ENCODE measurements at places on chromosomes 6 and 20.

GRCh38 chr6:73200735-73201134 lies 24.6 kb downstream of the KHDC1L start:
- DNase-seq: no peak

DNA sequence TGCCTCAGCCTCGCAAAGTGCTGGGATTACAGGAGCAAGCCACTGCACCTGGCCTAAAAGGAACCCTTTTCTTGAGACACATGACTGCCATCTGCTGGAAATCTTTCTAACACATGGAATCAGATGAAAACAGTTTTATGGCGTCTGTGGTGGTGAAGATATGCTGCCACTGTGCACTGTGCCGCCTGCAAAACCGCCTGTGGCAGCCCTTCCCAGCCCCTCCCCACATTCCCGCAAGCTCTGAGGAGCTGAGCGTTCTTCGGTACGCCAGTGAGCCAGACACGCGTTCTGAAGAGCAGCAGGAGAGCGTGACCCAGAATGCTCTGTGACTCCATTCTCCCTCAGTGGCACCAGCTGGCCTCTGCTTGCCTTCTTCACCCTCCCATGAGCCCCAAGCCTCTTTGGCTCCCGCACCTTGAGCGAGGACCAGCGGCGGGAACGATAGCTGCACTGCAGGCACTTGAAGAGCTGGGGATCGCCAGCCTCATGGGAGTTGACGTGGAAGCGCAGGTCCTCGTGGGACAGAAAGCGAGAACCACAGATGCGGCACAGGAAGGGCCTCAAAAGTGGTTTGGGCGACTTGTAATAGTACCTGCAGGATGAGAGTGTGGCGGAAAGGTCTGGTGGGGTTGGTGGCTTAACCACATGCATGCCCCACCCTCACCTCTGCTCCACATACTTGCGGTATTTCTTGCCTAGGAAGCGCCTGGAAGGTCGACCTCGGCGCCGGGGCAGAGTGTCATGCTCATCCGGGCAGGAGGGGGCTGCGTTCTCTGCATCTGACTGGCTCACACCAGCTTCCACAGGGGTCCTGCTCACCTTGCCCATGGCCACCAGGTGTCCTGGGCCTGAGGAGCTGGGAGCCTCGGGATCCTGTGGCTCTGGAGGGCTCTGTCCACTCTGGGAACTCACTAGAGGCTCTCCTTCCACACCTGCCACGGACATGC lies 8.7 kb downstream of the ZNF335 start:
- no peak for DNase-seq

DNA sequence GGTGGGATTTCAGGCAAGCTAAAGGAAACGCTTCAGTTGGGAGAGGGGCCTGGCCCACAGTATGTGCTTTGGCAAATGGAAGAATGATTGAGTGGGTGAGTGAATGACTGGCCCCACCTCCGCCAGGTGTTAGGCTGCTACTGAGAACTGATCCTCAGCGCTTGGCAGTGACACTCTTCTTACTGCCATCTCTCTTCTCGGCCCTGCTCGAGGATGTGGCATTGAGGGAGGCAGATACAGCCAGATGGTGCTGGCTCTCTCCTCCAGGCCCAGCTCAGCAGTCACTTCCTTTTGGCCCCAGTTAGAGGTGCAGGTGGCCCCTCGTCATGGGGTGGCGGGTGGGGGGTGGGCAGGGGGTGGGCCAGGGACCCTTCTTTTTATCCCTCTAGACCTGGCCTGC lies 38.9 kb upstream of the KCNK5 start:
- DNase-seq: no peak

- no peak for DNase-seq
Observed at GRCh38 chr6:106790149-106790770, 160.9 kb downstream of the QRSL1 start.

DNA sequence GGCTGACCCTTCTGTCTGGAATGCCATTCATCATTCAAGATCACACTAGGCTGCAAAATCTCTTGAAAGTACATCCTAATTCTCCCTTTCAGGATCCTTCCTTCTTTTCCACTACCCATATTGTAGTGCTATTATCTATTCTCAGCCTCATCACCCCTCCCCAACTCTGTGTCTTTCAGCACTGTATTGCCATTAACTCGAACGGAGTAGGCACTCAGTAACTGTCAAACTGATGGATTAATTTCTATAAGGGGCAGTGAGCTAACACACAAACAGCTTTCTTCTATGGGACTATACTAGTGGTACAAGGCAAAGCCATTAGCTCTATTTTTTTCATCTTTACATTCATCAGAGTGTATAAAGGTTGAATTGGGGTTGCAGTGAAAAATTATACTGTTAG lies 46.6 kb downstream of the LAMA4 start:
- no peak for DNase-seq

DNA sequence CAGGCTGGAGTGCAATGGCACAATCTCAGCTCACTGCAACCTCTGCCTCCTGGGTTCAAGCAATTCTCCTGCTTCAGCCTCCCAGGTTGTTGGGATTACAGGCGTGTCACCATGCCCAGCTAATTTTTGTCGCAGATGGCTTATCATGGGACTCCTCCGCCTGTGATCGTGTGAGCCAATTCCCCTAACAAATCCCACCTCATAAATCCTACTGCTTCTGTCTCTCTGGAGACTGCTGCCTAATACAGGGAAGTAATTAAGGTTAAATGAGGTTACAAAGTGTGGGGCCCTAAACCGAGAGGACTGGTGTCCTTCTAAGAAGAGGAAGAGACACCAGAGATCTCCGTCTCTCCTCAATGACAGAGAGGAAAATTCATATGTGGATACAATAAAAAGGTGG lies 52.0 kb downstream of the TRPC4AP start:
- DNase-seq: no peak

DNA sequence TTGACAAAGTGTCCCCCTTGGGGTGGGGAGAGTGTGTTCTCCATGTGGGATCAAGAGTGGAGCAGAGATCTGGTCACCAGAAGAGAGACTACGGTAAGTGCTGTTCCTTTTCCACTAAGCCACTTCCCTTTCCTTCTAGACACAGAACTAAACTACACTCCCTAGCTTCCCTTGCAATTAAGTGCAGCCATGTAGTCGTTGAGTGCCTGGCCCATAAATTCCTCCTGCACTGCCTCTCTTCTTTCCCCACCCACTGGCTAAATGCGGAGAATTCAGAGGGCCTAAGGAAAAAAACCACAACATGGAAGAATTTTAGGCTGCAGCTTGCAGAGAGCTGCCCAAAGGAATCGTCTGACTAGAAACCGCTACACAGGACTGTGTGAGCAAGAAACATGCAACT lies 1.5 kb downstream of the WDR27 start:
- DNase-seq: no peak

- DNase-seq: no peak
Observed at GRCh38 chr6:14470671-14471070, 353.1 kb downstream of the CD83 start.

DNA sequence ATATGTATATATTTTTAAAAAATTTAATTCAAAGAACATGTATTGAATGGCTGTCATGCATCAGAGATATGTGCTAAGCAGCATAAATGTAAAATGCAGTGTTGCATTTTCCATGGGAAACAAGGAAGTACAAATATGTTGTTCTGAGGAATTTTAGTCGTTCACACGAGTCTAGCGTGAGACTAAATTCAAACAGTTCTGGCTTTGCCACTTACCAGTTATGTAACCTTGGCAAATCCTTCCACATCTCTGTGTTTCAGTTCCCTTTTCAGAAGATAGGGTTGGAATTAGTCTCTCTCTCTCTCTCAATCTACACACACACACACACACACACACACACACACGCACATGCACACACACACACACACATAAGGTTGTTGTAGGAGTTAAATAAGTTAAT lies 305.4 kb downstream of the UTRN start:
- DNase-seq: no peak

DNA sequence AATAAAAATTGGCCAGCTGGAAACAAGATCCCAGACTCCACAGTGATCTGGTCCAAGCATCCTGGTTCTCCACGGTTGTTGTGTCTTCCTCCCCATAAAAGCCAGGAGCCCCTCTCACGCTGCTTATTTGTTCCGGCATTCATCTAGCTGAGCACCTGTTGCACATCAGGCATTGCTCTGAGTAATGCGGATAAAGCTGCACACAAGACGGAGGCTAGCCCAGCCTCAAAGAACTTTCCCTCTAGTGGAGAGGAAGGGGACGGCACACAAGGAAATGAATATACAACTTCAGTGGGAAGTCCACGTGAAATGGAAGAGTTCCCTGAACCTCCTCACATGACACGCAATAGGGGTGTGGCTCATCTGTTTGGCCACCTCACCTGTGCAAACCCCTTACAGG lies 30.3 kb upstream of the NXT1 start:
- no peak for DNase-seq

DNA sequence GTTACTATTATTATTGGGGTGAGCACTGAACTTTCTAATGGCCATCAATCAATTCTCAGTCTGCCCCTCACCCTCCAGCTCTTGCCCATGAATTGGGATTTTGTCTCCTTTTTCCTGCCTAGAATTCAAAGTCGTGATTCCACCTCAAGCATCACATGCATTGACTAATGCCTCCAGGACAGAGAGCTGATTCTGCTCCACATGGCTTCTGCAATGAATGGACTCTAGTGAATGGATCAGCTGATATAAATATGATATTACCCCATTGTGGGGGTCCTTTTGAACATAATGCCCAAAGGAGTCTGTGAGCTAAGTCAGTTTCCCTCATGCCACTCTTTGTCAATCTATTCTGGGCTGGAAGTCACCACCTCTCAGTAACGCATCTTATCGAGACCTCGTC lies 126.4 kb downstream of the OPN5 start:
- DNase-seq: no peak

DNA sequence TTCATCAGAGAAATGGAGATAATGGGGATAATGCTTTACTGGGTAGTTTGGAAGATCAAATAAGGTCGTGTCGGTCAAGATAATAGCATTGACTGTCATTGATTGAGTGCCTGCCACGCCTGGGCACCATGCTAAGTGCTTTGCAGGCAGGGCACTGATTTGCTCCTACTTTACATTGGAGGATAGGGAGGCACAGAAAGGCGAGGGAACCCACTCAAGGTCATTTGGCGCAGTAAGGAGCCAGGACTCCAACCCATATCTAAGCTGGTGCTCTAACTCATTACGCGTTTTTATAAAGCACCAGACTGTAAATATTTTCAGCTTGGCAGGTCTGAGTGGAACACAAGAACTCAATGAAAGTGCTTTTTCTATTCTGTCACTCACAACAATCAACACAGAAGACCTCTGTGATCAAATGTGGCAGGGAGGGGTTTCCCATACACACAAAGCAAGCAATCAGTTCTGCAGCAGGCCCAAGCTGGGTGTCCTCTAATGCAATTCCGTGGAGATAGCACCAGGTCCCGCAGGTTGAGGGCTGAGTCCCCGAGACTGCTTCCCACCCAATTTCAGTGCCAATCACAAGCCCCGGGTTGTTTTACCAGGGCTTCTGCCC lies 373.6 kb downstream of the CDH26 start:
- DNase-seq: no peak

GRCh38 chr6:97423190-97423589 lies 140.2 kb upstream of the MMS22L start:
- no peak for DNase-seq

GRCh38 chr6:109411034-109411433 lies 28.8 kb upstream of the CD164 start:
- DNase-seq: no peak

DNA sequence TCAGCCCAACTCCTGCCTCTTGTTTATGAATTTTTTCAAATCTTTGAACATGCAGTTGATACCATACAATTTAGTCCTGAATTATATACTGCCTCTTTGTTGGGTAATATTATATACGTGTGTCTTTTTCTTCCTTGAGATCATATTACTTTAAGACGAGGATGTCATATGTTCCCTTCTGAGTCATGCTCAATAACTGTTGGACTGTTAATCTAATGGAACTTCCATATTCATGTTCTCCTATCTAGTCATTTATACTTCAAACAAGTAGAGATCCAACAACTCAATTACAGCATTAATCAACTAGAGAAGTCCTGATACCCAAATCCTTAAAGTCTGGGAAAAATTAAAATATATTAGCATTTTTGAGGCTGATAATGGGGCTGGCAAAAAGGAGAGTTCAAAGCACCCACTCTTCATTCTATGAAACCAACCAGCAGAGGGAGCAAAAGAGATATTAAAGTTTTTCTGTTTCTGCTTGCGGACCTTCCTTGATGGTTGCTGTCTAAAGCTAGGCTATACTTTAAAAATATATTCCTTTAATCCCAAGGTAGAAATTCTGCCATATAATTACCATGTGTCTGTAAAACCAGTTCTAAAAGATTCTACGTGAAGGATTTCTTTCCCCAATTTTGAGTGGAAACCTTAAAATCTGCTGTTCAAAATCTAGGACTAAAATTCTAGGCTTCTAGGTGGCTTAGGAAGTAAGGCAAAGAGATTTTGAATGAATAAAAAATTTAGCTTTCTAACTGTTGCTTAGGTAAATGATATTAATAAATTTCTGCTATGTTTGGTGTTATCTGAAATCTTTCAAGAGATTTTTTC lies 498.9 kb downstream of the BCKDHB start:
- DNase-seq: peak; percentile 8

GRCh38 chr6:149190224-149190831 lies 127.2 kb upstream of the TAB2 start:
- no peak for DNase-seq

- DNase-seq: no peak
Observed at GRCh38 chr6:21947731-21948386, 349.0 kb downstream of the PRL start.

DNA sequence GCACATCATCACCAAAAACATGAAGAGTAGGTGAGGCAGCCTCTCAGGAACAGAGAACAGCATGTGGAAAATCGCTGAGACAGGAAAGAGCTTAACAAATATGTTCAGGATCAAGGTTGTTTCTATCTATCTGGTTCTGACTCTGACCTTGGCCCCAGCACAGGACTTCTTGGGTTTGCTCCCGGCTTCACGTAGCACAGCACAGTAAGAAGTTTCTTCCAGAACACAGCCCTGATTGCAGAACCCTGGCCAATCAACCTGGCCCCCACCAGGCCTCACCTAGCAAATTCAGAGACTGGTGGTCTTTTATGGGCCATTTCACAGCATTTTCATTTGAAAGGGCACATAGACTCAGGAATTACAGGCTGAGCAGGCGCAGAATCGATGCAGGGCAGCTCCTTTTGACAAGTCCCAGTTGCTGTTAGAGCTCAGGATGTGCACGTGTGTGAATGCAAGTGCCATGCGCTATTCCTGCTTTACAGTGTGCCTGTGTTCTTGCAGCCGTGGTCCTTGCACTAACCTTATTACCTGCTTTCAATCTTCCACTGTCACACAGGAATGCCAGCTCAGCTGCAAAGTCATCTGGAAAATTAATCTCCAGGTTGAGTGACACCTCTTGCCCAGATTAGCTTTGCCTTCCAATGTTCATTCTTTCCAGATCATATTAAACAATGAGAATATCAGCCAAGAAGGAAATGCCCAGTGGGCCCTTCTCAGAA lies 100.5 kb upstream of the SLC2A12 start:
- no peak for DNase-seq

Measured in neural crest cell (in vitro differentiated cells).